Effector CD8-positive, alpha-beta T cell (primary cell): ENCODE measurements at places on chromosomes 1 and 21.

DNA sequence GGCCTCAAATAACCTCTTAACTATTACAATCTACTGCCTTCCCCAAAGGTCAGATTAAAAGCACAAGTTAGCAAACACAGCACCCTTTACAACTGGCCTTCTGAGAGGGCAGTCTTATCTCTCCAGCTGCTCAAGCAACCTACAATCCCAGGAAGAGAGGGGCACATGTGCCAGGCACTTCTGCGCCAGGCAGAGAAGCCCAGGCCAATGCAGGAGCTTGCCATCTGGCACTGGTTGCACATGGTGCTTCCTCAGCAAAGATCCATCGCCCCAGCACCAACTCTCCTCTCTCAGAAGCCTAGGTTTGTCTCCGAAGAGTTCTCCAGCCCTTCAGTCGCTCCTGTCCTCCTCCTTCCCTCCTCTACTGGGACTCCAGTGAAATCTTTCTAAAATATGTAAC, 2.5 kb downstream of the STK40 start:
- DNase-seq = no peak

DNA sequence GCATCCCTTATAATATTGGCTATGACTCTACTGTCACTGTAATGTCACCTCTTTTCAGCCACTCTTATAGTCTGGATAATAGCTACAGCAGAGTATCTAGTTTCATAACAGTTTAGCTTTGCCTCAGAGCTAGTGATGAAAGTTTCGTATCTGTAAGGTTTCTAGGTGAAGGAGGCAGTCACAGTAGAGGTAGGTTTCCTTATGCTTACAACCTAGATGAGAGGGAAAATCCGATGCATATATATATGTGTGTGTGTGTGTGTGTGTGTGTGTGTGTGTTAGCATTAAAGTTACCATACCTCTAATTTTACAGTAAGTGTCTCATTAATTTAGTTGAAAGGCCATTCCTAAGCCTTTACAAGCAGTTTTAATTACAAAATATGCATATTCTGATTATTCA, 2.2 kb upstream of the TOR1AIP2 start:
- DNase-seq = no peak

DNA sequence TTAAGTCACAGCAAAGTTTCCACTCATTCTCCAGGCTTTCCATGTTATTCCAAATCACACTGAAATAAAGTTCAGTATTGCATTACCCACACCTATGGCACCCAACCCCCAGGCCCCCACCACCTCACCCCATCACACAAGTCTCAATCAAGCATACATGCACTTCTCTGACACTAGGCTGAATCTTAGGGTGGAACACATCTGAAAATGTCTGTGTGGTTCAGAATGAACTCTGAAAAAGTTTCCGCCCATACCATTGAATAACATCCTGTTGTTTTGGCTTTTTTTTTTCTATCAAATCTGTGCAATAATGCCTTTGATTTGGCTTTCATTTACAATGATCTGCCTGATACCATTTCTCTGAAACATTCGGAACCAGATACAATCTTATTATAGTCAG, 25.8 kb upstream of the LRRC8C start:
- DNase-seq = no peak

DNA sequence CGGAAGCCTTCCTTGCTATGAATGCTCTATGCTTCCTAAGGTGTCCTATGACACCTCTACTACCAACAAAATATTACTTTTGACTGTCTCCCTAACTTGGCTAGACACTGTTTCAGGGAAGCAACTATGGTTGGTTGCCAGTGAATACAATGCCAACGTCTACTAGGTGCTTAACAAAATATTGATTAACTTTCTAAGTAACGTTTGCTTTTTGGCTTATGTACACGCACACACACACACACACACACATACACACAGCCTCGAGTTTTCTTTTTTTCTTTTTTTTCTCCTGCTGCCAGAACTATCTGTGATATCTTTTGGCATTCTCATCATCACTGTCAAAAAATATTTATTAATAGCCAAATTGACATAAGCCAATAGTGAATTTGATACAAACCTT, 864.0 kb downstream of the PLA2G4A start:
- DNase-seq = no peak

GRCh38 chr1:27136998-27137542, 17.9 kb downstream of the SLC9A1 start:
- DNase-seq = peak; percentile 38

DNA sequence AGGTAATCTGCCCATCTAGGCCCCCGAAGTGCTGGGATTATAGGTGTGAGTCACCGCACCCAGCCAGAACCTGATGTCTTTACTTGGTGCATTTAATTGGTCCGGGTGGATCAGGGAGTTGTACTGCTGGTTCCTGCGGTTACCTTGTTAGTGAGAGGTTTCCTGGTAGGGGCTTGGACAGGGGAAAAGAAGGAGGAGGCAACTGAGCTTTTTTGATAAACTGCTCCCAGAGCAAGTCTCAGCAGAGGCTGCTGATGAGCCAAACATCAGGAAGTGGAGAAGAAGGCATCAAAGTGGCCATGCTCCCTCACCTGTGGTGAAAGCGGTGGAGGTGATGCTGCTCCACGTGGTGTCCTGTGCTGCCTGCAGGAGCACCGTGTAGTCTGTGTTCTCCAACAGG, 161.5 kb upstream of the KIAA0040 start:
- no peak for DNase-seq

GRCh38 chr21:17343055-17343454, 169.8 kb upstream of the CXADR start:
- DNase-seq = no peak

GRCh38 chr1:76179219-76179698, 104.7 kb downstream of the ST6GALNAC3 start:
- no peak for DNase-seq

GRCh38 chr1:156600733-156601121, 552 bp downstream of the GPATCH4 start:
- DNase-seq = no peak

DNA sequence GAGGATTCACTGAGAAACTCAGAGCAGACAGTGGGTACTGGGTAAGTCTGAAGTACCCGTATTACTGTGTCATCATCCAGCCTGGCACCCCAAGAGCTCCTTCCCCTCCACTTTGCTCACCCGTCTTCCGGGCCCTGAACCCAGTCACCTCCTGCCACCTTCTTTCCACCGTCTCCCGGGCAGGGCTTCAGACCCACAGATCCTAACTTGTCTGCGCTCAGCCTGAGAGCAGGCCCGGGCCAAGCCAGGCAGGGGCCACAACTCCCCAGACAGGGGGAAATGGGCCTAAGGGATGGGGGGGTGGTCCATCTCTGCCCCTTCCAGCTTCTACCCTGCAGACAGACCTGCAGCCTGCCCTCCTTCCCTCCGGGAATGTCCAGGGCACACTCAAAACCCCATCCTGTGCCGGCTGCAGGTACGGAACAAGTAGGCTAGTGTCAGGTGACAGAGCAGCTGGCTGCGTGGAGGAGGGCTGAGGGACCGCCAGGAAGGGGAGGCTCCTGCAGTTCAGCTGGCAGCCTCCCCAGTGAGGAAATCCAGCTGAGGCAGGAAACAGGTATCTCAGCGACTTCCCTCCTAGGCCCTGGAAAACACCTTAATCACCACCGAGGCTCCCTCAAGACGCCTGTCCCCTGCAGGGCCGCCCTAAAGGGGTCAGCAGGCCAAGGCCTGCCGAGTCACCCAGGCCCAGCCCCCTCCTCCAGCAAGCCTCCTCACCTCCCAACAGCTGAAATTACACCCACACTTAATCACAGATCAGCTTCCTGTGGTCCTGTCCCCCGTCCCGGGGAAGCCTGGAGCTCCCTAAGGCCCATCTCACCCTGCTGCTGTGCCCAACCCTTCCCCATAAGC, 3.5 kb downstream of the HSPG2 start:
- DNase-seq = no peak

- DNase-seq = no peak
Measured at GRCh38 chr21:45767071-45768006, 123.8 kb downstream of the PCBP3 start.

- DNase-seq = no peak
Measured at GRCh38 chr1:13753636-13754402, 53.8 kb downstream of the PRDM2 start.

DNA sequence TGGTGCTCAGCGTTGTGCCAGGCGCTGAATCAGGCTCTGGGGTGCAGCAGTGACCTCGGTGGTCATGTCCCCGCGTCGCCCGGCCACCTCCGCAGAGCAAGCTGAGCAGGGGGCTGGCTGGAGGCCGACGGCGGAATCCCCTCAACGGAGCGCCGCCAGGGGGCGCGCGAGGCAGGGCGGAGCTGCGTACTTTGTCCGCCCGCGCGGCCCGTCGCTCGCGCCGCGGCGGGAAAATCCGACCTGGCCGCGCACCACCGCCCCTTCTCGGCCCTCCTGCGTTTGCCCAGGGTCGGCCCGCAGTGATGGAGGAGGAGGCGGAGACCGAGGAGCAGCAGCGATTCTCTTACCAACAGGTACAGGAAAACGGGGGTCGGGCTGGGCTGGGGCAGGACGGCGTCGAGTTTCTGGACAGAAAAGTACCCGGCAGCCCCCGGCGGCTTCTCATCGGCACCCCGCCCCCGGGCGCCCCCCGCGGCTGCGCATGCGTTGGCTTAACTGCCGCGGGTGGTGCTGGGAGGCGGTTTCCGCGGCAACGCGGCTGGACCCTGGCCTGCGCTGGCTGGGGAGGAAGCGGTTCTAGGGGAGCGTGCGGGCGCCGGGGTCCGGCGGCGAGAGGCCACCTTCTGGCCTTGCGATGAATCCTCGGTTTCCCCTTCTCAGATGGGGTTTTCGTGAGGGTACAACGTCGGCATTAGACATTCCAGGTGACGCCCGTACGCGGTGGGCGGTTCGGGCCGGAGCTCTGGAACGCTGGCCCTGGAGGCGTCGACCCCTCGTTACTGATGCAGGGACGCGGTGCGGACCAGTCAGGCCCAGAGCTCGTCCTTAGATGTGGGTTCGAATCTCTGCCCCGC, at the start of gene CENPS:
Gene CENPS (plus strand): TSS at position 218 of the 854 bp plus-strand sequence. CDS start 85 bp downstream, at position 303.
- peak; percentile 84 for DNase-seq

GRCh38 chr1:205774198-205775014, 876 bp downstream of the RAB29 start:
- peak; percentile 23 for DNase-seq

DNA sequence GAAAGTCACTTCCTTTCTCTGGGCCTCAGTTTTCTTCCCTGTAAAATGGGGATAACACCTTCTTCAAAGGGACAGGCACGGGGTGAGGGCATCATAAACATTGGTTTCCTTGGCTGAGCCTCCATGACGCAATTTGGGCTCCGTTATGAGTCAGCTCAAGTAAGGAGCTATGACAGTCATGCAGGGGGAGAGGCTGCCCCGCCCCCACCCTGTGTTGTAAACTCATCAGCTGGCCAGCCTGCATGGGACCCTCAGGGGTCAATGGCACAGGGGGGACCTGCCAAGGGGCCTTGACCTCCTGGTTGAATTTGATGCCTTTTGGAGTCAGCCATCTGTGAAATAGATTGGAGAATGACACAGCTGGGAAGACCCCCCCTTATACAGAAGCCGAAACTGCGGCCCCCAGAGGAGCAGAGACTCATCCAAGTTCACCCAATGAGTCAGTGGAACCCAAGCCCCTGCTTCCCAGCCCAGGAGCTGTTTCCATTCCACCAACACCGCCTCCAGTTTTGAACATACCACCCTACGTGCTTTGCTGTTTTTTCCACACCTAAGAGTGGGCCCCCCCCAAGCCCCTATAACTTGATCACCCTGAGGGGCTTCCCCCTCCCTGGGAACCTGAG, 36.8 kb upstream of the RUNX3 start:
- no peak for DNase-seq

- DNase-seq = no peak
Measured at GRCh38 chr1:43238085-43238484, 31.7 kb upstream of the TMEM125 start.

GRCh38 chr1:154786804-154787570, 83.1 kb downstream of the KCNN3 start:
- no peak for DNase-seq

DNA sequence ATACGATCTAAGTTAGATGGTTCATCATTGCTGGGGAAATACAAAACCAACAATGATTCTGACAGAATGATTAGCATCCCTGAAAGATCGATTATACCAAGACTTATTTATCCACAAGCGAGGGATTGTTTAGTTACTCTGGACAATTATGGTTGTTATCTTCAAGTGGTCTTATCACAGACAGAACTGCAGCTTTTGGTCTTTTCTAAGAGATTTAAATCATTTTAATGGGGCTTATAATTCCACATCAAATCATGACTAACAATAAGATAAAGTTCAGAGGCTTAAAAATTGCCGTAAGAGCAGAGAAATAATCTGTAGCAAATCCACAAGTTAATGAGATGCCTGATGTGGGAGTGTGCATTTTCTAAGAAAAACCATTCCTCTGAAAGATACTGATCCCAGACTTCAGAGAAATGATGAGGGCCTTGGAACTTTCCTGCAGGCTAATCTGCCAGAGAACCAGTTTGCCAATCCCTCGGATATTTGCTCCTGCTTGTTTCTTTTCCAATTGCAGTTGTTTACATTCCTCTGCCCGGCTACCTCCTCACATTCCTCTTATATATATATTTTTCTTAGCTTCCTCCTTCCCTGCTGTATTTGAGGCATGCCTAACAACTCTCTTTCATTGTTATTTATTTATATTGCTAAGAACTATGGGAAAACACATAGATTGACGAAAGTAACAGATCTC, 134.8 kb downstream of the BACH1 start:
- DNase-seq = no peak

DNA sequence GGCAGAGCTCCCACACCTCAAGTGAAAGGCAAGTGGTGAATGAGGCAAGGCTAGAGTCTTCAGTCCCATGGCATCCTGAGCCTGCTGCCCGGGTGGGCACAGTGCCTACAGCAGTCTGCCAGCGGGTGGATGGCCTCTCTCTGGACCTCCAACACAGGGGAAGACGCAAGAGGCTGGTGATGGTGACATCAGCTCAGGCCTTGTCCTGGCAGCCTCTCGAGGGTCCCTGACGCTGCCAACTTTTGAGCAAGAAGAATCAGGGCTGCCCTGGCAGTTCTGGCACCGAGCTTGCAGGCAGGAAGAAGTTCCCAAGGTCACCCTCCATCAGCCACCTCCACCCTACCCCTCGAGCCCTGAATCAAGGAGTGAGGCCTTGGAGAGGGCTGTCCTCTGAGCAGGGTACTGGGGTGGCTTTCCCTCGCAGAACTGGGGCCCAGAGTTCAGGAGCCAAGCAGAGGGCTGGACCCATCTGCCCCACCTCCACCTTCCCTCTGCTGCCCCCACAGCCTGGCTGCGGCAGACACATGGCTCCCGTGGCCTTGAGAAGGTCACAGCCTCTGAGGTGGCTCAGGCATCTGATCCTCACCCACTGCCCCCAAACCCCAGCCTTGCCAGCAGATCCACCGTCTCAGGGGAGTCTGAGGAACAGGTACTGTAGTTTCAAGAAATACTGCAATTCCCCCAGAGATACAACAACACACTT, 5.8 kb downstream of the RAP1GAP start:
- DNase-seq = no peak

DNA sequence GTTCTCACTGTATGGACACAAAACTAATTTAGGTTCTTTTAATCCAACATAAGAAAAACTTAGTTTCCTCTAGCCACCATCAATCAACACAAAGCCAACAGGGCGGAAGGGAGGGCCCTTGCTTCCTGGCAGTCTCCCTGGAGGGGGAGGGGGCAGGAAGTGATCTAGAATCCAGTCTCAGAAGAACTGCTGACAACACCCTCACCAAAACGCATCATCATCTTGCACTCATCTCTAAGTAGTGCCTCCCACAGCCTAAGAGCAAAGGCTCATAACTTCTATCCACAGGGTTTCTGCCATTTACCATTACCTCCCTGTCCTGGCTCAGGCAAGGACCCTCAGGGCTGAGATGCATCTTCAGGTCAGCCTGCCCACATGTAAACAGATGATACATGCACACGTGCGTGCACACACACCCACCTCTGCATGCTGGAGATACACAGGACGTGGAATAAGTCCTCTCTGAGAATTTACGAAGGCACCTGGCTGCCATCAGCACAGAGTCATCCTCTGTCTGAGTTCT, 20.5 kb downstream of the HIVEP3 start:
- DNase-seq = peak; percentile 34
